ENCODE measurements at places on chromosomes 5 and 9. TPM values are rescaled to one million over a fixed set of nuclear protein-coding genes. Genes with fewer than 3 reads are reported as not detected.

The SLC36A3 gene
- not detected for total RNA-seq

- no peak for DNase-seq
These were observed 1.4 kb downstream of the NR6A1 start for GRCh38 chr9:124769549-124770358.

- no peak for DNase-seq
These were observed 732.0 kb upstream of the CTNND2 start for GRCh38 chr5:12636209-12636608.

DNA sequence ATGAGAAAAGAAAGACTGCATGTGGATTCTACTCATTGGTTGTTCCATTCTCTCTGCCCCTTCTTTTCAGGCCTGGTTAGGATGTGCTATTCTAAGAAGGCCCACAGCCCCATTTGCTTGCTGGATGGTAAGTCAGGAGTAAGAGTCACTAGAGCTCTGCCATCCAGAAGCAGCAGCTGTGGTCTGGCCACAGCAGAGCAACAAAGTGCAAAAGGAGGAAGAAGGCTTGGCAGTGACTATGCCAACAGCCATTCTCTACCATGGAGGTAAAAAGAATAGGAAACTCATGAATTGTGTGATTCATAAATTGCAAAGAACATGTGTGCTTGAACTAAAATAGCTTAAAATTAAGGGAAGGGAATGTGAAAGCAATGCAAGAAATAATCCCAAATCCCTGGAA is 20.9 kb downstream of the KLHL3 start:
- DNase-seq, result no peak

- peak; percentile 90 for DNase-seq
These were observed 52.2 kb upstream of the SPINK5 start for GRCh38 chr5:148011398-148012137.

Data from RPMI7951 (cell line).